CD4-positive, CD25-positive, alpha-beta regulatory T cell (primary cell): ENCODE measurements at places on chromosomes 2 and 18.

DNA sequence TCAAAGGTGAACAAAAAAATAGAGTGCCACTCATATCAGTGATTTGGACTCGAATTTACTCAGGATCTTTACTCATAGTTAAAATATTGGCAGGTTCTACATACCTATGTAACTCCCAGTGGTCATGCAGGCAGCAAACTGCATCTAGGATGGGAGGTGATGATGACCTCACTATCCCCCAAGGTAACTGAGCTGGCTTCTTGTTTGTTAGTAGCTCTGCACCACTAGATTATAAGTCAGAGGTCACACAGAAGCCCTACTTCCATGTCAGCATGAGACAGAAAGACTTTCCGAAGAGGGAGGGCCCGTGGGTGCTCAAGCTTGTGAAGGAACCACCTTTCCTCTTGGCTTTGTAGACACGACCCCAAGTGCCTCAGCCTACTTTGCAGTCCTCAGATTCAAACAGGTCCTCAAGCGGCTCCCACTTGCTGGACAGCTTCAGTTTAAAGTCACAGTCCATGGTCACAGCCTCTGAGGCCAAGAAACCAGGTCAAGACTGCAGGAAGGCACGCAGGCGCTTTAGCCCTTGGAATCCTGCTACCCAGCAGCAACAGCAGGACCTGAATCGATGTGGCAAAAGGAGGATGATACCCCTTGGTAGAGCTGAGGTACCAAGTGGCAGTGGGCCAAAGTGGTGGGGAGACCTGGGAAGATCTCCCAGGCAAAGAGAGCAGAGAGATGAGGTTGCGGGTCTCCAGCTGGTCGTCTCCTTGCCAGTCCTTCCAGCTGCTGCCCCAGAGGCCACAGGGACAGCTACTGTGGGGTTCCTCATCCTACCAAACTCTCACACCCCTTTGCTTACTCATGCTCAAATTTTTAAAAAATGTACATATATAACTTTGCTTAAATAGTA is 4.3 kb downstream of the NTSR2 start:
- DNase-seq, result no peak

GRCh38 chr2:239920693-239921365 is 104.3 kb downstream of the NDUFA10 start:
- DNase-seq, result no peak

GRCh38 chr2:181632733-181633401 is 24.0 kb downstream of the CERKL start:
- no peak for DNase-seq

GRCh38 chr2:217166241-217166850 is 306.5 kb upstream of the TNP1 start:
- DNase-seq, result no peak

DNA sequence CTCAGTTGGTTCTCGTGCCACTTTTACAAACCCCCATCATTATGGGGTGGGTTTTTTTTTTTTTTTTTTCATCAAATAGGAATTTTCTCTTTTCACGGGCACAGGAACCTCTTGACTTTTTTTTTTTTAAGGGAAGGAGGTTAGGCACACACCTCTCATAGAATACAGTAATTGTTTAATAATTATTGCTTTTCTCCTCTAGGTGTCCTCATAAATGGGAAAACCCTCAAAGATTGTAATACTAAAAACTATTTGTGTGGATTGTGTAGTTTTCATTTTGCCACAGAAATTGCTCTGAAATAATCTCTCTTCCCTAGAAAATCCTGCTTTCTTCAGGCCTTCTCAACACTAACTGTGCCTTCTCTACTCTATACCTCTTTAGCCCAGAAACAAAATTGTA is 147.3 kb downstream of the GREB1L start:
- DNase-seq, result no peak

DNA sequence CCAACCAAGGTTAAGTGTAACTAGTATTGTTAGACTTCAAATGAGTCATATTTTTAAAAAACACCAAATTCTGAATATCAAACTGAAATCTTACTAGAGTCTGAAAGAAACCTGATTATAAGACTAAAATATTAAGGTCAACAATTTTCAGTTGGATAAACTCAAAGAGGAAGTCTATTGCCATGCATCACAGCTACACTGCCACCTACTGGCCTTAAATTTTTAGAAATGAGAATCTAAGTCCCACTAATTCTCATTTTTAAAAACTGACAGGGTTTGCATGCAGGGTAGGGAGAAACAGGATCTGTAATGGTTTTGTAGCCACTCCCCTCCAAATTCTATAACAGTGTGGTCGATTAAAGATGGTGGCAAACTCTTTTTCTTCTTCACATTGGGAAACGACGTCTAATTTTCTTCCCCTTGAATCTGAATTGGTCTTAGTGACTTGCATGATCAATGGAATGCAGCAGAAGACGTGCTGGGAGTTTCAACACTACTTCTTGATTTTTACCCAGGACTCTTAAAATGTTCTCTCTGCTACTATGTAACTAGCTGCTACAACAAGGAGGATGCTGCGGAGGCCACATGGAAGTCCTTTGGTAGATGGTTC is 176.1 kb upstream of the SESTD1 start:
- peak; percentile 53 for DNase-seq

GRCh38 chr18:22542406-22542835 is 124.7 kb upstream of the CTAGE1 start:
- no peak for DNase-seq

- DNase-seq, result no peak
These were observed 32.7 kb upstream of the ABCA12 start for GRCh38 chr2:215171151-215171550.

DNA sequence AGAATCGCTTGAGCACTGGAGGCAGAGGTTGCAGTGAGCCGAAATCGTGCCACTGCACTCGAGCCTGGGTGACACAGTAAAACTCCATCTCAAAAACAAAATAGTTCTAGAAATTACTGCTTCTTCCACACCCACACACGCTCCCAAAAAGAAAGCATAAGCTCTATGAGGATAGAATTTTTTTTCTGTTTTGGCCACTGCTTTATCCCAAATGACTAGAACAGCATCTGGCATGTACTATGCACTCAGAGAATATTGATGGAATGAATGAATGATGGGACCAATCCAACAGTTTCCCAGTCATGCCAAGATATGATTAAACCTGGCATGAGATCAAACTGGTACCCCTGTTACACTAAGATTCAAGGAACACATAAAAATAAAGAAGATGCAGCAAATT is 455.4 kb upstream of the CHAC2 start:
- DNase-seq, result no peak

DNA sequence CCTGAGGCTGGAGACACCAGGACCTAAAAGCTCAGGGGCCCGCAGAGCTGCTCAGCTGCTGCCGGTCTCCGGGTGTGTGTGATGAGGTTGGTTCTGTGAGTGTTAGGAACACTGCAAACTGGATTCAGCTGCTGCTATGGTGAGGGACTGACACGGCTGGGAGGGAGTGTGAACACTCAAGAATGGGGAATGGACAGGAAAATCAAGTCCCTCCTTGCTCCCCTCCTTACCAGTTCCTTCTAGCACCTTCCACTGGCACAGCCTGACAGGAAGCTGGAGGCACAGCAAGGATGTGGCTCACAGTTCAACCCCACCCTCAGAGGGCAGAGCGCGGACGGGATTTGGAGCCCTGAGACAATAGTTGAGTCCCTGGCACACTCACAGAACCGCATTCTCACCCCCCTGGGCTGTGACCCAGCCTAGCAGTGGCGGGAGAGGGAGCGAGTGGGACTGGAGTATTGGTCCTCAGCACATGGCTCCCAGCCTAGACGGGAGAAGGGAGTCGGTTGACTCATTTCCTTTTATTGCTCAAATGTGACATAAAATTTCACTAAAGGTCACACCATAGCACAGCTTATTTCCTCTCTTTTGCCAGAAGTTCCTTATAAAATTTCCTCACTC is 42.5 kb downstream of the LRRC30 start:
- DNase-seq, result no peak

GRCh38 chr2:189236066-189236465 is 56.5 kb upstream of the COL5A2 start:
- DNase-seq, result no peak

GRCh38 chr18:48851599-48851960 is 99.2 kb downstream of the SMAD7 start:
- no peak for DNase-seq

- DNase-seq, result no peak
These were observed 60.7 kb downstream of the PRELID3A start for GRCh38 chr18:12468445-12468844.

GRCh38 chr18:44589693-44590355 is 90.9 kb upstream of the SETBP1 start:
- DNase-seq, result no peak

- no peak for DNase-seq
These were observed 101.8 kb downstream of the SH3BP4 start for GRCh38 chr2:235053651-235054050.

DNA sequence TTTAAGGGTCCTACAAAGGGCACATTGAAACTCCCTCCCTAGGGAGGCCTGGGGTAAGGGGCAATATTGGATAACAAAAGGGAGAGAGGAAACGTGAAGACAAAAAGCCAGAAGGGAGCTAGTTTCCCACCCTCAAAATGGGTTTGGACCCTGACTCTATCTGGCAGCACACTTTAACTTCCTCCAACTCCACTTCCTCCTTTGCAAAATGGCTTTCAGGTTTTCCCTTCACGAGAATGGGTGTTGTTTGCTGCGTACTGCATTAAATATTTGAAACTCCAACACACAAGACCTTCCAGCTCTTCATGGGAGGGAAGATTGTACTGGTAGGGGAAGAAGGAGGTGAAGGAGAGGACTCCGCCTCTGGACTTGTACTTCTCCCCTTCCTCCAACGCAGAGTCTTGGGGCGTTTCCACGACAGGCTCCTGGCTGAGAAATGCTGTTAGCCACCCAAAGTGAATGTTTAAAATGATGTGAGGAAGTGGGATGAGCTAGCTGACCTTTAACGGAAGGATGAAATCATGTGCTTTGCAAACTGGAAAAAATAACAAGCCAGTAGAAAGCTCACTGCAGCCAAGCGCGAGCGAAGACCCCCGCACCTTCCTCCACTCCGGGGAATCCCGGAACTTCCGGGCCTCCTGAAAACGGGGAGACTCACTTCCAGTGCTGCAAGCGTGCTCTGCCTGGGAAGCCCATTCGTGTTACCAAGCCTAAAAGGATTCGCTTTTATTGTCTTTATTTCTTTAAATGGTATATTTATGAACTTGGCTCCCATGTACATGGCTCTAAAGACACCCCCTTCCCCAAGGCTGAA is 85.6 kb downstream of the VIT start:
- DNase-seq, result no peak

GRCh38 chr18:991441-991840 is 86.8 kb downstream of the ADCYAP1 start:
- no peak for DNase-seq

DNA sequence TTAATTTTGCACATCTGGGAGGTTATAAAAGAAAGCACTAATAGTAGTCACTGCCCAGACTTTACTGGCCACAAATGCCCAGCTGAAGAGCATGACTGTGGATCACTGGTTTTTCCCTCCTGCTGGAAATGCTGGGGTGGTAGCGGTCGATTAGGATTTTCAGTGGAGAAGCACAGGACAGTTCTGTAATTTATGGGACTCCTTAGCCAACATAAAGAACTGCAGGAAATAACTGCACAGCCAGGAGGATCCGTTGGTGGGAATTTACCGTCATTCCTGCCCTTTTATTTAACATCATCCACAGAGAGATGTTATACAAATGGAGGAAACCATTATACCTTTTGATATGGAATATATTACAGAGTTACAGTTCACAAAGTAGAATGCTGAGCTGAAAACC is 61.5 kb downstream of the TNFRSF11A start:
- DNase-seq, result no peak

GRCh38 chr2:207160115-207160514 is 5.6 kb downstream of the KLF7 start:
- DNase-seq, result no peak

- no peak for DNase-seq
These were observed 175.2 kb downstream of the TMEM200C start for GRCh38 chr18:5720132-5720531.

DNA sequence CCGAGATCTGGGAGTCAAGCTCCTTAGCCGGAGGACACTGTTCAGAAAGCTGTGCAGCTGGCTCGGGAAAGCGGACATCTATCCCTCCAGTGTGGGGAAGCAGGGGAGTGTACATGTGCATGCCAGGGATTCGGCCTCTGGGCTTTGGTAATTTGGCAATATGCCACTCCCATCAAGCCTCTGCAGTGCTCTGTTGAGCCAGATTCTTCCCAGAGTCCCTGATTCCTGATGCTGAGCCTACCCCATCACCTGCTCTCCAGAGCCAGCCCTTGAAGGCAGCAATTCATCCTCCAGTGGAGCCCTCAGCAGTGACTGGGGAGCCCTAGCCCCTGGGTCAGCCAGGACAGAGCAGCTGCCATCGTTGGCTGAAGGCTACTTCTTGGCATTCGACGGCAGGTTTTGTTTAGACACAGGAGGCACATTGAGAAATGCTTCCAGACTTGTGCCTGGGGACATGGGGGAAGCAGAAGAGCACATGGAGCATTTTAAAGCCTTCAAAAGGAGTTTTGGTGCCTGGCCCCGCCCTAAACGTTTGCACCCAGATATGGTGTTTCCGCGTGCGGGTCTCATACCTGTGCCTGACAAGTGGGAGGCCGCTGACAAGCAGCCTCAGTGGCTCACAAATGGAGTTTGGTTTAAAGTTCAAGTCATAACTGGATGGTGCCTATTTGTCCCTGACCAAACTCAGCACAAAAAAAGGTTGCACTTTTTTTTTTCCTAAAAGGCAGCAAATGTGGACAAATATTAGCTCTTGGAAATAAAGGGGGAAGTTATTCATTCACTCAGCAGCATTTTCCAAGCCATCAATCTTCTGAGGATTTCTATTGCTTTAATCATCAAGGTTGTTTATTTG is 272.8 kb downstream of the CYRIA start:
- DNase-seq, result no peak

GRCh38 chr2:197937814-197938213 is 133.4 kb downstream of the PLCL1 start:
- no peak for DNase-seq

DNA sequence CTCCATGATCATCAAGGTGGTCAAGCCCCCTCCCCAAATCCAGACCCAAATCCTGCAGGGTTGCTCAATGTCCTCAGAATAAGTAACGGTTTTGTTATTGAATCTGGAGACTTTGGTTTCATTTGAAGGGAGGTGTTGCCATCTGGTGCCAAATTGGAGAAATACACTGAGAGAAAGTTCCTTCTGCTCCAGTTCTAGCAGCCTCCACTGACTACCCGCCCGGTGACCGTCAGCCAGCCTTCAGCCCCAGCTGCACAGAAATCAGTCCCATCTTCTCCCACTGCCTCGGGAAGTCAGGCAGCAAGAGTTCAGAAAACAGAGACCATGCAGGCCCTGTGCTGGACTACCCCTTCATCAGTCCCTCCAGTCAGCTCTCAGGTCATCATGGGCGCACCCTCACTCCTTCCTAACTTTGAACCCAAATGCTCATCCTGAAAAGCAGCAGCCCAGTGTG is 38.7 kb downstream of the PKDCC start:
- DNase-seq, result peak; percentile 57

DNA sequence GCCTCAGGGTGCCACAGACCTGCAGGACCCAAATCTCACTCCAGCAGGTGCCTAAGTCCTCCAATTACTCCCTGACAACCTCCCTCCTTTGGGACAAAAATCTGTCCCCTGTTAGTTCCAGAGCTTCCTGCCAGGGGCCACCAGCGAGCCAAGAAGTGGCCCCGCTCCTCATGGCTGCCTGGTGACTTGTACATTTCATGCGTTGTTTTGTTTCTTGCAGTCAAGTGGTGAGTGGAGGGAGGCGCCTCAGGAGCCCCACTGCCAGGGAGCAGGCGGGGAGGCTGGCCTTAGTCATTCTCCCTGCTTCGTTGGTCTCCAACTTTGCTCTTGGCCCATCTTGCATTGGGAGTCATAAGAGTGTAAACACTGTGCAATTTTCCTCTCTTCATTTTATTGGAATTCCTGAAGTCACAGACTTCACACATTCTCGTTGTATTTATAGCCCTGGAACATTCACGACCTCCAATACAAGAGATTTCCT is 81.3 kb downstream of the KCNF1 start:
- no peak for DNase-seq

GRCh38 chr2:164150604-164151003 is 414.8 kb upstream of the FIGN start:
- no peak for DNase-seq
